ENCODE measurements at places on chromosomes 6 and 20.

GRCh38 chr20:16415071-16416053 is 157.9 kb downstream of the KIF16B start:
- DNase-seq = no peak

GRCh38 chr20:25146976-25147375 is 48.5 kb upstream of the ENTPD6 start:
- DNase-seq = no peak

DNA sequence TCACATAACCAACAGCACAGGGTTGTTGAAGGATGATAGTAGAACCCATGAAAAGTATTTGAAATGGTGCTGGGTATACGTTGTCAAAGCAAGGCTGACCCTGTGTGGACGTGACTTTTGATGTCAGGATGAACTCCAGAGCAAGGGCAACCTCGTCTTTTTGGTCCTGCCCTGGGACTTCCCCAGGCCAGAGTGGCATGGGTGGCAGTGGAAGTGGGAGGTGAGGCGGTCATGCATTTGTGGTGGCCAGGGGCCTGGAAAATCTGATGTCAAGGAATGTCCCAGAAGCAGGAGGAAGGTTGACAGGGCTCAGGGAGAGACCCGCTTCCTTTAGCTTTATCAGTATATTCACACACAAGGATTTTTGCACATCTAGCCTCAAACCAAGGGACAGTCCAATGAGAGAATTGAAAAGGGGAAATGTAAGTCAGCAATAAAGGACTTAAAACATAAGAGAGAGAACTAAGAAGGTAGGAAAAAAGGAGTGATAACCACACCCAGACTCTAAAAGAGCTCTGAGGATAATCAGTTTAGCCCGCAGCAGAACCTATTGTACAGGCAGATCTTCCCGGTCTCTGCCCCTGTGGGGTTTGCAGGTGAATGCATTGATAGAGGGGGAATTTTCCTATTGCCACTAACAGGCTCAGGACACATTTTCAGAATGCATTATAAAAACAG is 98.8 kb upstream of the HDGFL1 start:
- DNase-seq = no peak

- no peak for DNase-seq
Observed at GRCh38 chr6:105835373-105835772, 250.8 kb upstream of the PRDM1 start.

DNA sequence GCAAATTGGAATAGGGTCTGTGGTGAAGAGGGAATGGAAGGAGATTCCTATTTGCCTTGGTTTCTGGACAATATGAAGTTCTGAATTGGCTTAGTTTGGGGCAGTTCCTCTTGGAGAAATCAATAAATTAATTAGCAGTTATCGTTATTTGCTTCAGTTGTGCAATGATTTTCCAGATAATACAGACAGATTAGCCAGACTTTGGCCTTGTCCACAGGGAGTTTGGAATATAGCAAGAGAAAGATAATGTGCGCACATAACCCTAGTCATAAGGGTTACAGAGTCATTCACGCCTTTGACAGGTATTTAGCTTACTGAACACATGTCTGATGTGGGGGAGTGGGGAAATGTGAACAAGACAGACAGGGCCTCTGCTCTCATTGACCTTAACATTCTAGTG is 1.3 kb downstream of the ATRN start:
- DNase-seq = no peak

DNA sequence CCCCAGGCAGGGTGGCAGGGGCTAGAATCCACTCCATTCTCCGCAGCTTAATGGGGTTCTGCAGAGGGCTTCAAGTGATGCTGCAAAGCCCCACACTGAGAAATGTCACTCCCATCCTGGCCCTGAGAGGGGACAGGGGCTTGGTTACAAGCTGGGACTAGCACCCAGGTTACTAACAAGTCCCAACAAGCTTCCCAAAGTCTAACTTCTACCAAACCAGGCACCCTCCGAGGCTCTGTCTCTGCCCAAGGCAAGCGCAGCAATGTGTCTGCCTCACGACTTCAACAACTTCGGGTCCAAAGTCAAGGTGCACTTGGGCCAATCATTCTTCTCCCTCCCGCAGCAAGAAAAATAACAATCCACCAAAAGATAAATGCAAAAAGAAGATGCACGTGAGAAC is 45.6 kb downstream of the NFATC2 start:
- no peak for DNase-seq

DNA sequence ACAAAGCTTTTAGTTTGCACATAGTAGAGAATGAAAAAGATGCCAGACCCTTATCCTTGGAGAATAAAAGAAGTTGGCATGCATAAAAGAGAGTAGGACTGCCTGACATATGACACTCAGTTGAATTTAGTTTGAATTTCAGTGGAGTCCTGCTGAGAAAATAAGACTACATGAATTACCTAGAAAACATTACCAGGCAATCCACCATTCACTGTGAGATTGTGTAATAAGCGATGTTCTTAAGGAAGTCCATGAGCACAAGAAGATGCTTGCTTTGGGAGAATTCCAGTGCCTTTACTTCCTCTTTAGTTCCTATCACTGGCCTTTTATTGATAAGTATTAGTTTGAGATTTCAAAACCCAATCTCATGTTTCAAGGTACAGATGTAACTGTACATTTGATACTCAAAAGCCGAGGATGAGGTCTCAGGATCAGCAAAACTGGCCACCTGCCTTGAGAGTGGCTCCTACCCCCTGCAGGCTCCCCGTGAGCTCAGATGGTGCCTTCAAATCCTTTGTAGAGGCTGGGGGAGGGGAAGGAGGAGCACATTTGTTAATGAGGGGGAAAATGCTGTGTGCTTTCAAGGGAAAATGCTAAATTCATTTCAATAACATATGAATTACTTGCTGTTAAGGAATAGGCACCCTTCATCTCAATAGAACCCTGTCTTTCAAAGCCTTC is 11.2 kb upstream of the UNC93A start:
- DNase-seq = no peak
